ENCODE measurements at places on chromosomes 13 and 19.

DNA sequence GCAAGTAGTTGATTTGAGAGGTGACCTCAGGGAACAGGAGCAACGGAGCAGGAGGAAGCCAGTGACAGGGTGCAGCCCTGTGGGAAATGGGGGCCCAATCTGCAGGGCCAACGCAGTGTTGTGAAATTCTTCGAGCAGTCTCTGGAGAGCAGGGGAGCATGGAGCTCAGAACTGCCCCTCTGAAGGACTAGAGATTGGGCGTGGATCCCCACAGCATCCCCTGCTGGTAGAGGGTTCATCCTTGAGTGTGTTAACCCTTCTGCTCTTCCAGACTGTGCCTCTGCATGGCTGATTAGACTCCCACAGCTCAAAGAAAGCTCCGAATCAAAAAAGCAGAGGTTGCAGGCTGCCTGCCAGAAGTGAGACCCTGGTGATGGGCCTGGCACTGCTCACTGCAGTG lies 77.9 kb upstream of the UQCRFS1 start:
- no peak for DNase-seq

GRCh38 chr19:4233282-4233853 lies 4.0 kb downstream of the EBI3 start:
- no peak for DNase-seq

DNA sequence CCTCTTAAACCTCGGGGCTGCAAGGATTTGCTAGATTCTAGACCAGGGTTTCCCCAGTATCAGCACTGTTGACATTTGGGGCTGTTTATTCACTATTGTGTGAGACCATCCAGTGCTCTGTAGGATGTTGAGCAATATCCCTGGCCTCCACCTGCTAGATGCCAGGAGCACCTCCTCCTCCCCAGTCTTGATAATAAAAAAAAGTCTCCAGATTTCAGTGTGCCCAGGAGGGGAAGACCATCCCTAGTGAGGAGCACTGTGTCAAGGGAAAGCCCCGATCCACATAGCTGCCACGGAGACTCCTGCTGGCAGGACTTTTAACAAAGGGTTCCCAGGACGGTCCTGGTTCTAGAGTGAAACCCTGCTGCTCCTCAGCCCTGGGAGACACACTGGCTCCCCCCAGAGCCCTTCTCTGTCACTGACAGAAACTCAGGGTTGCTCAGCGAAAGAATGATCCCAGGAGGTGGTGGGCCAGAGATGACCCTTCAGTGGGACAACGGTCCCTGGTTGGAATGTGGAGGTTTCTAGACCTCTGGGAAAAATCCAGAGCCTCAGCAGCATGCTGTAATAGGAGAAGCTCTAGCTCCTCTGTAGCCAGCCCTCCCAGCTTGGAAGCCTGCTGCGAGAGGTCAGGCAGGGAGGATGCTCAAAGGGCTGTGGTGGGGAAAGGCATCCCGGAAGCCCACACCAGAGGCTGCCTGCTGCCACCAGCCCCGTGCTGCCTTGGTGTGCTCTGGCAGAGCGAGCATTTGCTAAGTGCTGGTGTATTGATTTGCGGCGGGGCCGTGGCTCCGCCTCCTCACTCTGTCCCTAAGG lies 20.3 kb downstream of the LYL1 start:
- DNase-seq: peak; percentile 53

- no peak for DNase-seq
Observed at GRCh38 chr13:66714795-66715194, 515.3 kb downstream of the PCDH9 start.

- DNase-seq: no peak
Observed at GRCh38 chr13:37919329-37919880, 49.8 kb upstream of the TRPC4 start.

- DNase-seq: no peak
Observed at GRCh38 chr19:9735986-9736385, 32.6 kb downstream of the ZNF846 start.

DNA sequence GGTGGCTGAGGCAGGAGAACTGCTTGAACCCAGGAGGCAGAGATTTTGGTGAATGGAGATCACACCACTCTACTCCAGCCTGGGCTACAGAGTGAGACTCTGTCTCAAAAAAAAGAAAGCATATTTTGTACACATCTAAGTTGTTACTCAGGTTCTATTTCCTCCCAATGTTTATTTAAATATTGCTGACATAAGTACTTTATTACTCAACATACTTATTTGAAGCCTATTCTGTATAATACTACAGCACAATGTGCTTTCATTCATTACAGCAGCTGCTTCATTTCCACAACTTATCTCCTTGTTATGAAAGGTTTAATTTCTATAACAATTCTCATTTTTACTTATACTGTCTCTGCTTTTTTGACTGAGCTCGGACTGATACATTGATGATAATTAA lies 495.7 kb downstream of the SLITRK1 start:
- DNase-seq: no peak

DNA sequence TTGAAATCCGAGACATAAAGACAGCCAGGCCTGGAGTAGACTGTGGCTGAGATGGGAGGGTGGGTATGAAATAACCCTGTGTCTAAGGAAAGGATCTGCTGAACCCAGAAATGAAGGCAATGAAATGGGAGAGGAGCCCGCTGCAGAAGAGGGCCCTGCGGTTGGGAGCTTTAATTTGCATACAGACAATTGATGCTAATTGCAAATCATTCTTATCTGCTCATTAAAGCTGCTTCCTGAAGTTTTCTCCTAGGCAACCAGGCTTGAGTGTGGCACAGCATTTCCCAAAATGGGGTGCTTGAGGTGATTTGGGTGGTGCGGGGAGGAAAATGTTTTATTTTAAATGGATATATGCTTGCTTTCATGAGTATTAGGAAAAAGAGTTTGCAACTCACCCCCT lies 55.4 kb downstream of the DPF1 start:
- DNase-seq: no peak

DNA sequence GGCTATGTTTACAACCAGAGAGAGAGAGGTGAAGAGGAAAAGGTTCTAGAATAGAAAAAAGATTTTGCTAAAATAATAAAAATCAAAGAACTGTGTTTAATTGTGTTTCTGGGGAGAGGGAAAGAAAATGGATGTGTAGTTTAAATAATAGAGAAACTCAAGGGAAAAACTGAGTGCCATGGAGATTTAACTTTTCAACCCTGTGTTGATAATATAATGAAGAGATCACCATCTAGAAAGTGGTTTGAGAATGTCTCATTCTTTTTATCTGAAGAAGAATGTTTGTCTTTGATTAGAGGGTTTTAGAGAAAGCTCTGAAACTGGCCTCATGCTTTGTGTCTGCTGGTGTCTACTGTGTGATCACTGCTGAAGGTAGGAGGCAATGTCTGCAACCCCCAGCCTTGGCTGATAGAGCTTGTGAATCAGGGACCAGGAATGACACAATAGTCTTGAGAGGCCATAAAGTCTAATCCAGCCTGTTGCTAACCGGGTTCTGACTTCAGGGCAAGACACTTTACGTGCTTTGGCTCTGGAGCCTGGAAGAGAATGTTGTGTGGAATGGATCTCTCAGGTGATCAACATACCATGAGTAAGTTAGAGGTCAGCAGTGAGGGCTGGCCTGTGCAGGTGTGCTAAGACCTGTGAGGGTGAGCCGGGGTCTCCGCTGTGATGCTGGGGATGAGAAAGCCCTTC lies 5.4 kb downstream of the COL4A2 start:
- DNase-seq: no peak

DNA sequence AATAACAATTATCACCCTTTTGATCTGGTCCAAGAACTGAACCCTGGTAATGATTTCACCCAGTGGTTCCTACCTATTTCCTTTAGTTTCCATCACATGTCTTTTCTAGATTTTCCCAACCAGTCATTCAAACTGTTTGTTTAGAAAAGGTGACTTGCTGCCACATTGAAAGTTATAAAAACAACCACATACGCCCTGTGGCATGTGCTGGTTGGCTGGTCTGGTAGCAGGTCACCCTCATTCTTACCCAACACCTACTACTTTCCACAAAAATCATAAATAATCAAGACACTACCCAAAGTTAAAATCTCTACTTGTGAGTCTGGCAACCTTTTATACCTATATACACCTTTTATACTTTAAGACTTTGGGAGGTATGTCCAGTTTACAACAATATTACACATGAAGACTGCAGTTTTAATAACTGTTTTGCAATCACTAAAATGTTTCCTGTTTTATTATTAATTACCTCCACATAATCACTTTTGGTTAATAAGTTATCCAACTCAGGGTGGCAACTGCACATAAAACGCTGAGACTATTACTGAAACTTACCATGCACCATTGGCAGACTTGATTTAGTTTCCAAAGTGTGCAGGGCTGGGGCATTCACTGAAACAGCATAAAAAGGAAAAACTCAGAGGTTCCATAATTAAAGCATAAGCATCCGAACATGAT lies 38.9 kb downstream of the DZIP1 start:
- DNase-seq: no peak

- DNase-seq: no peak
Observed at GRCh38 chr13:73367886-73368285, 309.1 kb downstream of the KLF5 start.

DNA sequence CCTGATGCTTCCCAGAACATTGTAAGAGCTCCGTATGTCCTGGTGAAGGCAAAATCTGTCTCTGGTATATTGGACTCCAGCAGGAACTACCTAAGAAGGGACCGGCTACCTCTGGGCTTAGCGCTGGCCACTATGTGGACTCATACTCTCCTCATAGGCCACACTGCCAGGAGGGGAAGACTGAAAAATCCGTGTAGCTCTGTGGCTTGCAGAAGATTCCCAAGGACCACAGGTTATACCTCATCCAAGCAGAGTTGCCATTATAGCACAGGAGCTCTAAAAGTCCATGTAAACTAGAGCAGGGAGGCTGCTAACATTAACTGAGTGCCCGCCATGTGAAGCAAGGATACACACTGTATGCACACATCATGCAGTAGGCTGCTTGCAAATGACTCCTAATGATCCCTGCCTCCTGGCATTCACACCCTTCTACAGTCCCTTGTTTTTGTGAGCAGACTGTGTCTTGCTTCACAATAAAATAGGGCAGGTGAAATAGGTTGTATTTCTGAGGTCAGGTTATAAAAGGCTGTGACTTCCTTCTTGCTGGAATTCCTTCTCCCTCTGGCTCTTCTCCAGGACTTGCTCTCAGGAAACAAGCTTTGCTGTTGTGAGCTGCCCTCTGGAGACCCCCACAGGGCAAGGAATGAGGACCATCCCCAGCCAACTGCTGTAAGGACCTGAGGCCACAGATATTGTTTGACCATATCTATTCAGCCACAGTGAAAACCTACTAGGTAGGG lies 192.6 kb upstream of the UBL3 start:
- DNase-seq: no peak

DNA sequence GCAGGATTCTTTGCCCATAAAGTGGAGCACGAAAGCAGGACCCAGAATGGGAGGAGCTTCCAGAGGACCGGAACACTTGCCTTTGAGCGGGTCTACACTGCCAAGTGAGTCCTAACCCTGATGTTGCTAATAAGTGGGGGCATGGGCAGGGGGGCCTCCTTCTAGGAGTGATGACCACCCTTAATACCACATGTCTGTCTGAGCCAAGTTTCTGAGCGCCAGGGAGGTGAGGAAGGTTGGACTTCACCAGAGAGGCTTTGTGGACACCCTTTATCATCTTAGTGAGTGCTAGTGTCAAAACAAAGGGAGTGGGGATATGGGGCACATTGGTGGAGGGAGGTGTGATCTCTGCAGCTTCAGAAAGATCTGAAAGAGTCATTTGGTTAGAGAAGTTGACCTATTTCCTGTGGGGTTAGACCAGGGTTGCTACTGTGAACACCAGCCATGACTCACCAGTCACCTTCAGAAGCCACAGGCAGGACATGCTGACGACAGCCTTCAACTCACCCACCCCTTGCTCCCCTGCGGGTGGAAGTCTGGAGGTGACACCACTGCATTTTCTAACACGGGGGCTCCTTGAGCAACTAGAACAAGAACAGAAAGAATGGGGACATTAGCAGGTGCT lies 8.8 kb downstream of the ALOX5AP start:
- no peak for DNase-seq

DNA sequence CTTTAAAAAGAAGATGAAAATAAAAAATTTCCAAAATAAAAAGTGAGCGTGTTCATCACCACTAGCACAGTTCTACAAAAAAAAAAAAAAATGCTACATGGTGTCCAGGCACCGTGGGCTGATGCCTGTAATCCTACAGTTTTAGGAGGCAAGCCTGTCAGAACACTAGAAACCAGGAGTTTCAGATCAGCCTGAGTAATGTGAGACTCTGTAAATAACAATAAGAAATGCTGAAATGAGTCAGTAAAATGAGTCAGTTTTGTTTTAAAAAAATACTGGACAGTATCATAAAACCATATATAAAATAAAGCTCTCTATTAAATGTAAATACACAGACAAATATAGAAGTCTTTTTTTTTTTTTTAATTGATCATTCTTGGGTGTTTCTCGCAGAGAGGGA lies 30.0 kb downstream of the ZNF91 start:
- DNase-seq: no peak

DNA sequence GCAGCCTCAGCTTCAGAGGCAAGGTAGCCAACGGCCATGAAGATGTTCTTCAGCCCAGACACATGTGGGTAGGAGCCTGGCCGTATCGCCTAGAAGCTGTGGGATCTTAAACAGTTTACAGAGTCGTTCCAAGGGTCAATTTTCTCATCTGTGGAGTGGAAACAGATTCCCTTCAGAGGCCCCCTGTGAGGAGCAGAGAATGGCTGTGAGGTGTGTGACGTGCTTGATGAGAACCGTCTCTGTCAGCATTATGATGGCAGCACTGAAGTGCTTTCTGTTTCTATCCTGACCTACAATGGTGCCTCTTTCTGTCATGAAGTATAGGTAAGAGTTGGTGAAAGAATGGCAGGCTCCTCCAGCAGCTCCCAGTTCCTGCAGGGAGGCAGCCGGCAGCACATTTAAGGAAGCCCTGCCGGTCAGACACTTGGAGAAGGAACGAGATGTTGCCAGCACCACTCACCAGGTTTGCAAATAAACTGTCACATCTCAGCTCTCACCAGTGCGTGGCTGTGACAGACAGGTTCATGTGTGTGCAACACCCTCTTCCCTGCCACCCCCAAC lies 277.3 kb downstream of the FOXO1 start:
- DNase-seq: no peak

DNA sequence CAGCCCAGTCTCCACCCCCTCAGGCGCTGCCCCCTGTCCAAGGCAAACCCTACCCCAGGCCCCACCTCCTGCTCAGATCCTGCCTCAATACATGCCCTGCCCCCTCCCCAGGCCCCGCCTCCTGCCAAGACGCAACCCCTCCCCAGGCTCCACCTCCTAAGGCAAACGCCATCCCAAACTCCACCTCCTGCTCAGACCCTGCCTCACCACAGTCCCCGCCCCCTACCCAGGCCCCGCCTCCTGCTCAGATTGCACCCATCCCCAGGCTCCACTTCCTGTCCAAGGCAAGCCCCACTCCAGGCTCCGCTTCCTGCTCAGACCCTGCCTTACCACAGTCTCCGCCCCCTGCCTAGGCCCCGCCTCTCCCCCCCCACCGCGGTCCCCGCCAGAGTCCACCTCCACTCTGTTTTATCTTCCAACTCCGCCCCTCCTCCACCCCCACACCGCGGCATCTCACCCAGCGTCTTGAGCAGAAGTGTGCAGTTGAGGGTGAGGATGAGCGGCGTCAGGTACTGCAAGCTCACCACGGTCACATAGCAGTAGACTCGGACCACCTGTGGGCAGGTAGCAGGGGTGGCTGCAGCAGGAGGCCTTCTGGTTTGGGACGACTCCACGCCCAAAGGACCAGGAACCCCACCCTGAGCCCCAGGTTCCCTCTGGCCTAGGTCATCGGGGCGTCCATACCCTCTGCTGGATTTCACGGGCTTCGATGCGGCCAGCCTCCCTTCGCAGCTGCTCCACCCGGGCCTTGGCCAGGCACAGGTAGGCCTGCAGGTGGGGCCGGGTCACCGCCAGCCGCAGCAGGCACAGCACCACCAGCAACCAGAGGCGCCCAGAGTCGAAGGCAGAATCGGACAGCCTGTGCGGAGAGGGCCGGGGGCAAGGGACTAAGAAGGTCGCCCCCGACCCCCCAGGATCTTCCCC lies 17.7 kb downstream of the TMEM161A start:
- no peak for DNase-seq

GRCh38 chr19:40639638-40639982 lies 38.4 kb downstream of the LTBP4 start:
- no peak for DNase-seq

Data from NCI-H187 (cell line).